ENCODE measurements at places on chromosomes 1 and 21.

- DNase-seq, result no peak
These were observed 104.8 kb downstream of the PAX7 start for GRCh38 chr1:18735224-18735997.

DNA sequence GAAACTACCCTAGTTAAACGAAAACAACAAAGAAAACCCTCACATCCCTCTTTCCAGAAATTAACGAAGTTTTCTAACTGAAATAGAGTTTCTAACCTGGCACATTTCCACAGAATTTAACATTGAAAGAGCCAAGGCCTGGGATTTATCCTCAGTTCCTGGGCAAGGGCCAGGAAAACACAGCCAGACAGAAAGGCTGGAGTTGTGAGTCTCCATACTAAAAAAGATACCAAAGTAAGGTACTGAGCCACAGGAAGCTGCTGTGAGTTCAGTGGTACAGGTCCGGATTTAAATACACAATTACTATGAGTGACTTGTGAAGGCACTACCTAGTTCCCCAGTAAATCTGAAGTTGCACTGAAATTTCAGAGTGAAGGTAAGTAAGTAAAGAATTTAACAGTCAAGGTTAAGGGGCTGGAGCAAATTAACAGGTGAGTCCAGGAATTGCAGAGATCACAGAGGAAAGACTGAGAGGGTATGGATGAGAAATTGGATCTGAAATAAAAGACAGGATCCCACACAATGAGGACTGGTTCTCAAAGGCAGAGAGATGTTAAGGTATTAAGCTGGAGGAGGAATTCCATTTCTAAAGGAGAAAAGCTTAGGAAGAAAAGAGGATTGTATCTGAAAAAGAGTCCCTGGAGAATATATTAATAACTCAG, 905 bp downstream of the LIX1L start:
- no peak for DNase-seq

DNA sequence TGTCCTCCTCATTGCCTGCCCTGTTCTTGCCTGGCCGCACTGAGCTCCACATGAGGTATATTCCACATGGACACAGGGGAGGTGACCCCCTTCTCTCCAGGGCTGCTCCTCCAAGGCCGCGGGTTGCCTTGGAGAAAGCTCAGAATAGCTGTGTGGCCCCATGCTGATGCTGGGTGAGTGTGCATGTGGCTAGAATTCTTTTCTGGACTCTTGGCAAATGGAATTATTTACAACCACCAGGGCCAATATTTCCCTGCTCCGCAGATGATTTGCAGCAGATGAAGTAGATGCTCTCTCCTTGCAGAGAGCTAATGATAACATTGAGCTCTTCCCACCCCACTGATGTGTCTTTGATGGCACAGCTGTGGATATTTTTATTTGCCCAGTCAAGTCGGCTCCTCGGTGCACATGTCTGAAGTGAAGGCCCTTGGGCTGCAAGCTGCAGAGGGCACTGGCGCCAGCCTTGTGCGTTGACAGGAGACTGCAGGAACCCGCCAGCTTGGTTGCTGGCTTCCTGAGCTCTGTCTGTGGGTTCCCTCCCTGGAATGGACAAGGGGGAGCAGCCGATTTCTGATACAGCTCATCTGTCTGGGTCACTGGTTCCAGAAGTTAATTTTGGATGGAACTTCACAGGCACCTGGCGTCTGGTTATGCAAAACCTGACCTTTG, 404.7 kb upstream of the VAMP3 start:
- no peak for DNase-seq

GRCh38 chr1:42981255-42981805, 22.7 kb upstream of the SLC2A1 start:
- no peak for DNase-seq

DNA sequence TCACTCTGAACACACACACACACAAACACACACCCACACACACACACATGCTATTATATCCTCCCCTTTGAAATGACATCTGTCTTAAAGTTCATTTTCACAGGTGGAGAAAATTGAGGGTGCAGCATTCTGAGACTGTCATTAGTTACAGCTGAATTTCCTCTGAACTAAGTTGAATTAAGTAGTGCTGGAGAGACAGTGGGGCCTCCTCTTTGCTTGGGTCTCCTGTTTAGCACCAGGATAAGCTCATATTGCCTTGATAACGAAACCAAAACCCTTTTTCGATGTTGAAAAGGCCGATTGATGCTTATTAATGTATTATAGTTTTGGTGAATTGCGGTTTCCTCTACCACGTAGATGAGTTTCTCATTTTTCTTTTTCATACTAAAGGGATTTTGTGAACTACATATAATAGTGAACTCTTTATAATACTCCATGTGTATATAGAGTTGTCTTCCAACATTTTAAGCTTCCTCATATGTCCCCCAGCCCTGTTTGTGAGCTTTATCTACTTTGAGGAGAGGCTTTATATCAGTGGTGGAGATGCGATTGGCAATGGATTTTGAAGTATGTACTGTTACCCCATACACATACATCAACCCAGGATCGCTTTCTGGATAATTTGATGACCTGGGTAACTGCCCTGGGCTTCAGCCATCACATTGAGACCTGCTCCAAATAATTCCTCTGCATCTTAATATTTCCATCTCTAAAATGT, 17.4 kb downstream of the DYNLT5 start:
- DNase-seq, result no peak

Data from activated gamma-delta T cell treated with anti-CD3 and anti-CD28 coated beads, Interleukin-2, amount 50 U/mL, for 16 hours (primary cell).